Activated CD4-positive, alpha-beta T cell treated with anti-CD3 and anti-CD28 coated beads for 4 hours (primary cell): ENCODE measurements at places on chromosomes 2 and 18.

GRCh38 chr2:24491542-24492420, 727 bp downstream of the NCOA1 start:
- DNase-seq, result peak; percentile 50

GRCh38 chr2:23843051-23843976, 83.6 kb downstream of the ATAD2B start:
- DNase-seq, result no peak

GRCh38 chr2:204223046-204223445, 286.5 kb downstream of the ICOS start:
- no peak for DNase-seq

- DNase-seq, result no peak
Measured at GRCh38 chr18:75809926-75810255, 382.4 kb upstream of the SMIM21 start.

GRCh38 chr2:2054363-2054882, 276.7 kb downstream of the MYT1L start:
- DNase-seq, result no peak

DNA sequence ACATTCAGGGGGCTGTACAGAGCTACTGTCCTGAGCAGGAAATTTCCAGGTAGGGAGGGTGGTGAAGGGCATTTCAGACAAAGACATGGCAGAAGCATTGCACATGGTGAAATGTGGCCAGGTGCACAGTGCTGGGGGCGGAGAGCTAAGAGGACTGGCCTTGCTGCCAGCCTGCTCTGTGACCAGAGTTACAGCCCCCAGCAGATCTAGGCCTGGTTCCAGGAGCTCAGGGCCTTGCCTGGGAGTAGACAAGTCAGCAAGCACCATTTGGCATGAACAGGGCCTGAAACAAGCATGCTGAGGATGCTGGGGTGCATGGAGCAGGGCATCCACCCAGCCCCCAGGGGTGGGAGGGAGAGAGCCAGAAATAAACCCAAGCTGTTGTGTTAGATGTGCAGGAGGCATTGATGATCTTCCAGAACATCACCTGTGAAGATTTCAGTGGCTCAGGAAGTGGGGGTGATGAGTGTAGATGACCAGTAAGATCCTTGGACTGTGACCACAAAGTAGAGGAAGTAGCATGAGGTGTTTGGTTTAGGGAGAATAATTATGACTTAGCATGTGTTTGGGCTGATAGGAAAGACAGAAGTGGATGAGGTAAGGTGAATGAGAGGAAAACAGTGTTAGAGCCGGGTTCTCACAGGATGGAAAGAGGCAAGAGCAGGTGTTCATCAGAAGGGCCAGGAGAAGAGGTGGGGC, 61.1 kb downstream of the COA5 start:
- no peak for DNase-seq

- no peak for DNase-seq
Measured at GRCh38 chr2:85308896-85309555, 18.8 kb downstream of the TGOLN2 start.
